ENCODE measurements at places on chromosomes 16 and 17.

DNA sequence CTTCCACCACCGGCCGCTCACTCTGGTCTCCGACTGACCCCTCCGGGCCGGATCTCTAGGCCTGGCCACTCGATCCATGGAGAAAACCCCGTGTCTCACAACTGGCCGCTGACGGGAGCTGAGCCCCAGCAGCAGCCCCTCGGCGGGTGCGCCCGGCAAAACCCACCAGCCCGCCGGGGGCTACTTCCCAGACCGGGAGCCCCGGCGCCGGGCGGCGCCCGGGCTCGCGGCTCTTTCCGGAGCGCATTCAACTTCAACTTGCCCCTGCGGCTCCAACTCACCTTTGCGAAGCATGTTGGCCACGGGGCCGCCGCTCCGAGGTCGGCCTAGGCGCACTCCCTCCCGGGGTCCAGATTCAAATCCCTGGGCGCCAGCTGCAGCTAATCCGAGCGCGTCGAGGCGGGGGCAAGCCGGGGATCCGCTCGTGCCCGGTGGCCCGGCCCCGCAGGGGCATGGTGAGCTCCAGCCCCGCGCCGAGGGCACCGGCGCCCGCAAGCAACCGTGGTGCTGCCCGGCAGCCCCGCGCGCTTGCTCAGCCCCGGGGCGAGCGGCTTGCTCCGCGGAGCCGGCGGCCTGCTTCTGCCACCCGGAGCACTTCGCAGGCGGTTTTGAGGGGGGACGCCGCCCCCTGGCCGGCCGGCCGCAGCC is 438 bp downstream of the RTN4RL1 start:
- no peak for DNase-seq

- no peak for DNase-seq
Measured at GRCh38 chr17:19539841-19540311, 6.2 kb downstream of the SLC47A1 start.

- no peak for DNase-seq
Measured at GRCh38 chr17:4919511-4920047, 12.5 kb upstream of the GP1BA start.

DNA sequence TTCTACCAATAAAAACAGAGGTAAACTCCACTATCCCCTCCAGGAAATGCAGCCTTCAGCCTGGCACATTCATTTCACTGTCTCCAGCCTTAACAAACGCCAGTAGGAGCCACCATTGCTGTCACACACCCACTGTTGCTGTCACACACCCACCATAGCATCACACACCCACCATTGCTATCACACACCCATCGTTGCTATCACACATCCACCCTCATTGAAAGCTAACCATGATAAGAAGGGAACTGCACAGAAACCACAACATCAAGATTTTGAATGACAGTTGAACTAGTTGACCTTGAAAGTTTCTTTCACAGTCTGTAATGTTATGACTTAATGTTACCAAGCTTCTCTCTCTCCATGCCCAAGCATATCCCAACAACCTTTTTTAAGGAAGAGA is 38.1 kb downstream of the SHCBP1 start:
- no peak for DNase-seq

DNA sequence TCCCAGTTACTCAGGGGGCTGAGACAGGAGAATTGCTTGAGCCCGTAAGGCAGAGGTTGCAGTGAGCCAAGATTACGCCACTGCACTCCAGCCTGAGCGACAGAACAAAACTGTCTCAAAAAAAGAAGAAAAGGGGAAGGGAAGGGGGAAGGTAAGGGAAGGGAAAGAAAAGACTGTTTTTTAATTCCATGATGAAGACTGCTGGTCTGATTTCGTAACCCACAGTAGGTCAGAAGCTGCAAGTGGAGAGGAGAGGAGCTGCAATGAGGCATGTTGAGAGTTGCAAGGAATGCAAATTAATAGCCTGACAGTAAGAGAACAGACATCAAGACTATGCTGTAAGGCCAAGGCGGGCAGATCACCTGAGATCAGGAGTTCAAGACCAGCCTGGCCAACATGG is 33.3 kb downstream of the HELZ start:
- no peak for DNase-seq

DNA sequence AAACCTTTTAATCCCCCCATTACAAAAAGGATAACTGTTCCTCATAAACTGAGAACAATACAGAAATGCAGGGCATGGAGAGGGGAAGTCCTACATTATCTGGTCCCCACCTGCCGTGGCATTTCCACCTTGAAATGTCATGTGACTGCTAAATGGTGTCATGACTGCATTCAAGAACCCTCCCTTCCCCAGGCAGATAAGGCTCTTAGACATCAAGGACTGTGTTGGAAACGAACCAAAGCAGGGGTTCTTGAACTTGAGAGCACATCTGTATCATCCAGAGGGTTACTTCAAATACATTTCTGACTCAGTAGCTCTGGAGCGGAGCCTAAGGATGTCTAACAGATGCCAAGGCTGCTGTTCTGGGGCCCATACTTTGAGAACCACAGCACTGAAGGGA is 18.4 kb downstream of the CMTM3 start:
- DNase-seq, result no peak

GRCh38 chr17:65690626-65691310 is 129.3 kb upstream of the AXIN2 start:
- no peak for DNase-seq

All from omental fat pad (tissue), 4 donors.